ENCODE measurements at places on chromosomes 2 and 18.

GRCh38 chr2:88016960-88017779 is 823 bp upstream of the RNU2-63P start:
- peak; percentile 20 for DNase-seq

GRCh38 chr2:40433736-40434135 is 18.2 kb downstream of the SLC8A1 start:
- no peak for DNase-seq

- no peak for DNase-seq
These were observed 8.8 kb downstream of the RALB start for GRCh38 chr2:120261387-120262006.

GRCh38 chr2:38037757-38038621 is 38.0 kb downstream of the CYP1B1 start:
- peak; percentile 27 for DNase-seq

DNA sequence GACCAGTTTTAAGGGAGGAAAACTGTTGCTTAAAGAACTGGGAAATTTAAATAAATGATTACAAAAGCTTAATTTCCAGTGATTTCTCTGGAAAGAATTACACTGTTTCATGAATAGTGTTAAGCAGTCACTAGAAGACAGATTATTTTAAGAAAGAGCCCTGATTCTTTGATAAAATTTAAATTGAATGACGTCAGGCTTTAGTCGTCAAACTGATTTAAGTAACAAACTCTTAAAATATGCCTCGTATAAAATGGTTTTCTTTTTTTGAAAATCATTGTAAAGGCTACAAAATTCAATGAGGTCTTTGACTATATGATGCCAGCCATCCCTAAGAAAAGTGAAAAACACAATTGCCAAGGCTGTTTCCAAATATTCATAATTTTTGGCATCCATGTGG is 465.0 kb downstream of the NR4A2 start:
- DNase-seq: no peak
